Esophagus muscularis mucosa (tissue), 4 donors: ENCODE measurements at places on chromosomes 5 and 9. TPM values are rescaled to one million over a fixed set of nuclear protein-coding genes. Genes with fewer than 3 reads are reported as not detected.

The CNTNAP3B gene
- 81.4 TPM for total RNA-seq

DNA sequence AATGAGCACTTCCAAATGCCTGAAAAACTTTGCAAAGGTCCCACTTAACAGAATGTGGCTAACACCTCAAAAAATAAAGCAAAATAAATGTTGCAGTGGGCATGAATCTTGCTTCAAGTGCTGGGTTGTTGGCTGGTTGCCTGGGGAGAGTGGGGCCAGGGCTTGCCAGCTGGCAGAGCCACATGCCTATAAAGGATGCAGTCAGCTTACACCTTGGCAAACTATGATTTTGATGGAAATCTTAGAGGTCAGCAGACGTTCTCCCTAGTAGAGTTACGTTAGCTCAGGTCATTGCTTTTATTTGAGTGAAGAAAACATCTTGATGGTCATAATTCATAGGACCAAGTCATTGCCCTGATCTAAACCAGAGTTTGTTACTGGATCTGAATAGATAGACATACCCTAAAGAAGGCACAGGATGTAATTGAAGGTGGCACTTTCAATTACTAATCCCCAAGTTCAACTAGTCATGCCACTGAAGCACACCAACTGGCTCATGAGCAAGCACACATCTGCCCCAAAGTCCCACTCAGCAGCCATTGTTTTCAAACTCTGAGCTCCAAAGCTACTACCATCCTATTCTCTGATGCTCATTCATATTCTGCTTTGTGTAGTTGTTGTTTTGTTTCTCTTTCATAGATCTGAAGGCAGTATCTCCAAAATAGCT, 51.2 kb upstream of the ZSWIM6 start:
- no peak overlapping the region for H3K4me3 ChIP-seq
- no peaks in the 10 kb centered on the region for H3K27me3 ChIP-seq
- no peaks in the 10 kb centered on the region for H3K36me3 ChIP-seq
- H3K4me1 ChIP-seq: peaks cover 5% of the 10 kb centered on the region
- no peak overlapping the region for H3K27ac ChIP-seq
- no peak for DNase-seq

GRCh38 chr5:27969157-27969556, 930.8 kb upstream of the CDH9 start:
- no peaks in the 10 kb centered on the region for H3K27me3 ChIP-seq
- no peaks in the 10 kb centered on the region for H3K36me3 ChIP-seq
- no peak overlapping the region for H3K4me3 ChIP-seq
- no peak overlapping the region for H3K27ac ChIP-seq
- no peak for DNase-seq

GRCh38 chr9:123356851-123357742, 1.1 kb downstream of the CRB2 start:
- no peak overlapping the region for H3K27ac ChIP-seq
- no peak overlapping the region for H3K4me3 ChIP-seq
- H3K4me1 ChIP-seq: peaks cover 7% of the 10 kb centered on the region
- H3K27me3 ChIP-seq: peaks cover 34% of the 10 kb centered on the region

DNA sequence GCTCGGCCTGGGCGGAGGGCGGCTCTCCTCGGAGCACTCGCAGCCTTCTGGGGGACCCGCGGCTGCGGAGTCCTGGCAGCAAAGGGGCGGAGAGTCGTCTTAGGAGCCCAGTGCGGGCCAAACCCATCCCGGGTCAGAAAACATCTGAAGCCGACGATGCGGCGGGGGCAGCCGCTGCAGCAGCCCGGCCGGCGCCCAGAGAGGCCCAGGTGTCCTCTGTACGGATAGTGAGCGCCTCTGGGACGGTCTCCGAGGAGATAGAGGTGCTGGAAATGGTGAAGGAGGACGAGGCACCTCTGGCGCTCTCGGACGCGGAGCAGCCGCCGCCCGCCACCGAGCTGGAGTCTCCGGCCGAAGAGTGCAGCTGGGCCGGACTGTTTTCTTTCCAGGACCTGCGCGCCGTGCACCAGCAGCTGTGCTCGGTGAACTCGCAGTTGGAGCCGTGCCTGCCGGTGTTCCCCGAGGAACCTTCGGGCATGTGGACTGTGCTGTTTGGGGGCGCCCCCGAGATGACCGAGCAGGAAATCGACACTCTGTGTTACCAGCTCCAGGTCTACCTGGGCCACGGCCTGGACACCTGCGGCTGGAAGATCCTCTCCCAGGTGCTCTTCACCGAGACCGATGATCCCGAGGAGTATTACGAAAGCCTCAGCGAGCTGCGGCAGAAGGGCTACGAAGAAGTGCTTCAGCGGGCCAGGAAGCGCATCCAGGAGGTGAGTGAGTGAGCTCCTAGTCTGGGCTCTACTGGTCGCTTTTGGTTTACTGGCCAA, 1.2 kb downstream of the JMY start:
- H3K27ac ChIP-seq: peak overlapping the region; percentile 96
- no peaks in the 10 kb centered on the region for H3K27me3 ChIP-seq
- no peak for DNase-seq
- peaks cover 58% of the 10 kb centered on the region for H3K4me1 ChIP-seq

The SLC1A3 gene
- 24.9 TPM for total RNA-seq

The IL31RA gene
- not detected for total RNA-seq

- H3K27me3 ChIP-seq: no peaks in the 10 kb centered on the region
- H3K4me3 ChIP-seq: no peak overlapping the region
- DNase-seq: no peak
- H3K36me3 ChIP-seq: no peaks in the 10 kb centered on the region
- H3K4me1 ChIP-seq: peaks cover 5% of the 10 kb centered on the region
Observed at GRCh38 chr9:76591256-76591950, 132.4 kb downstream of the GCNT1 start.

DNA sequence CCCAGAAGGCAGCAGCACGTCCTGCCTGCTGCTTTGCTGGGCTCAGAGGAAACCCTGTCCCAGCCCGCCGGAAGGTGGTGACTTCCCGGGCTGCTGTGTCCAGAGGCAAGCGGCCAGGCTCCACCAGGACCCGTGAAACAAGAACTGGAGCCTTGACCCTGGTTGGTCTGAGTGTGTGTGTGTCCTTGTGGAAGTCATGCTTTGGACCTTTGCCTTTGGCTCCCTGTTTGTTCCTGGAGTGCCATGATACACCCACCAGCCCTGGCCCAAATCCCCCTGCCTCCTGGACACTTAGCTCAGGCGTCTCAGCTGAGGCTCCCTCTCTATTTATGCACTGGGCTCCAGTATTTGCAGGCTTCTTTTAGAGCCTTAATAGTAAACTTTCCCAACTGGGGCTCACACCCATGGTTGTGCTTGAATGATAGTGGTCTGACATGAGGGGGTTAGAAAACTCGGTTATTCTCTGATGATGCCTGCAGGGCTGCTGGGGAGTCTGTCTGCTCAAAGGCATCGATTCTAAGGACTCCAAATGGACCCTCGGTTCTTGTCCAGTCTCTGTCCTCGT, 72.2 kb downstream of the C9orf50 start:
- peak overlapping the region; percentile 77 for H3K27ac ChIP-seq
- DNase-seq: no peak
- no peaks in the 10 kb centered on the region for H3K36me3 ChIP-seq
- H3K27me3 ChIP-seq: no peaks in the 10 kb centered on the region
